GM18507 (cell line): ENCODE measurements at places on chromosomes 3 and 15.

DNA sequence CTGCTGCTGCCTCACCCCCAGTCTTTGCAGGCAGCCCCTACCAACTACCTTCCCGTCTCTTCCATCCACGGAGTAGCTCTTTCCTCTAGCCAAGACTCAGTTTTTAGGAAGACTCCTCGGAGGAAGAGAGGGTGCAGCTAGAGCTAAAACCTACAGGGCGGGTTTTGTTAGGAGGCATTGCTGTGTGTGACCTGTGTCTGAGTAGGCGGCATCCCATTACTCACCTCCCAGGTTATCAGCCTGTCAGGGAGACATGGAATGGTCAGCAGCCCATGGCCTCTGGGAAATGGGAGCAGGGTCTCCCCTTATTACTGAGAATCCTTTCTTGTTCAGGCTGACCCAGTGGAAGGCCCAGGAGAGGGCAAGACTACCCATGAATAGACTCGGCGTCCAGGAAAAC, 43.8 kb upstream of the FGD5 start:
- no peak for DNase-seq

DNA sequence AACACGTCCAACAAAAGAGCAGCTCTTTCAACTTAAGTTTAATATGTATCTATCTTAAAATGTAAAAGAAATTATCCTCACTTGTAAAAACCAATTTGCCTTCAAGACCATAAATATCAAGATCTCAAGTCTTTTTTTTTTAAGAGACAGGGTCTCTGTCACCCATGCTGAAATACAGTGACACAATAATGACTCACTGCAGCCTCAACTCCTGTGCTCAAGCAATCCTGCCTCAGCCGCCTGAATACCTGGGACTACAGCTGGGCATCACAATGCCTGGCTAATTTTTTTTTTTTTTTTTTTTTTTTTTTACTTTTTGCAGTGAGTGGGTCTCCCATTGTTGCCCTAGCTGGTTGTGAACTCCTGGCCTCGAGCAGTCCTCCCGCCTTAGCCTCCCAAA, 26.0 kb downstream of the ACAP2 start:
- DNase-seq = no peak

GRCh38 chr15:79954661-79955060, 16.3 kb downstream of the BCL2A1 start:
- DNase-seq = no peak

DNA sequence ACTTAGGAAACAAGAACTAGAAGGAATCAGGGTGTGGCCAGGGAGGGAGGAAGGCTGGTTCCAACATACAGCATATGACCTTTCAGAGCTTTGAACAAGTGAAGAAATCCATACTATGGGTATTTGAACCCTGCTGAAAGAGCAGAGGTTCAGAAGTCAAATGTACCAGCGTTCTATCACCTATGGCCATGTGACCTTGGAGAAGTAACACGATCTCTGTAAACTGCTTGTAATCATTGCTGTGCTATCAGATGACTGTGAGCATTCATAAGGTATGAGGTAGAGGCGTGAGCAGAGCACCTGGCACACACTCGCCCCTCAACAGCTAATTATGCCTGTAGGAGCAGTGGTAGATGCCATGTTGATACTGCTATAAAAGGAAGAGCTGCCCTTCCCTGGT, 55.2 kb downstream of the KLHL6 start:
- DNase-seq = no peak

DNA sequence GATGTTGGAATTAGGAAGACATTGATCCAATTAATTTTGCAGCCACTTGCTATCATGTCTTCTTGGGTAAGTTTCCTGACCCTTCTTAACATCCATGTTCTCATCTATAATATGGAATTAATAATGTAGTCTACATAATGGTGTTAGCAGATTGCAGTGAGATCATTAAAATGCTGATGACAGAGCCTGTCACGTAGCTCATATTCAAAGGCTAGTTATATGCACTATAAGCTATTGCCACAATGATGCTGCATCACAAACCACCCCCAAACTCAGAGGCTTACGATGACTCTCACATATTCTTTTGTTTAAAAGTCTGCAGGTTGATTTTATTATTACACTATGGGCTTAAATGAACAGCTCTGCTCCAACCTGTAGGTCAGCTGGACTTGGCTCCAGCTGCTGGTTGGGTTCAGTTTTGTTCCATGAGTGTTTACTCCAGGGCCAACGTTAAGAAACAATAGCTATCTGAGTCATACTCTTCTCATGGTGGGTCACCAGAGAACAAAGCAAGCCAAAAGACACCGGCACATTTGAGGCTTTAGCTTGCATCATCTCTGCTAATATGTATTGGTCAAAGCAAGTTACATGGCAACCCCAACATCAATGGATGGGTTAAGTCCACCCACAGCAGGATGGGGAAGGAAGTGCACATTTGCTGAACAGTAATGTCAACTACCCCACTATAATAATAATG, 250.0 kb upstream of the SLCO3A1 start:
- DNase-seq = no peak

- DNase-seq = no peak
Measured at GRCh38 chr3:112373924-112374323, 41.0 kb downstream of the CD200 start.

- no peak for DNase-seq
Measured at GRCh38 chr3:187150599-187150998, 11.3 kb upstream of the RPL39L start.
